T-helper 1 cell (primary cell): ENCODE measurements at places on chromosomes 2 and 18.

DNA sequence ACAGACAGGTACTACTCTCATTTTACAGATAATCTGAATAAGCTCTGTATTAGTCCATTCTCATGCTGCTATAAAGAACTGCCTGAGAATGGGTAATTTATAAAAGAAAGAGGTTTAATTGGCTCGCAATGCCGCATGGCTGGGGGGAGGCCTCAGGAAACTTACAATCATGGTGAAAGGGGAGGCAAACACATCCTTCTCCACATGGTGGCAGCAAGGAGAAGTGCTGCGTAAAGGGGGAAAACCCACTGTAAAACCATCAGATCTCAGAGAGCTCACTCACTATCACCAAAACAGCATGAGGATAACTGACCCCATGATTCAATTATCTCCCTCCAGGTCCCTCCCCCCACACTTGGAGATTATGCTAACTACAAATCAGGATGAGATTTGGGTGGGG is 254.4 kb downstream of the KCNE4 start:
- DNase-seq: no peak

DNA sequence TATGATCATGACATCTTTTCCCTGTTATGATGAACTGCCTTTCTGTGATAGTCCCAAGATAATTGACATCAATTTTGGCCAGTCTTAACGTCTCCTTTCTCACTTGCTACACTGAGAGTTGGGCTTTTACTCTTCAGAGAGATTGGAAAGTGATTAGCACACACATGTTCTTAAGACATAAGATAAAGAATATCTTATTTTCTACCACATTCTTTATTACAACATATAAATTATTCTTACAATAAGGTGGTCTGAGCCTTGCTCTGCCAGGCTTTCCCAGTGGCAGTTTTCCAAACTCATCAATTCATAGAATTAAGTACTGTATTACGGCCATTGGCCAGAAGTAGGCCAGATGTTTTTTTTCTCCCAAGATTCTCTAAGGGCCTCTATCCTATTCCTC is 5.7 kb upstream of the DSC3 start:
- DNase-seq: no peak

- no peak for DNase-seq
These were observed 202.4 kb downstream of the ARL6IP6 start for GRCh38 chr2:152920846-152921245.

DNA sequence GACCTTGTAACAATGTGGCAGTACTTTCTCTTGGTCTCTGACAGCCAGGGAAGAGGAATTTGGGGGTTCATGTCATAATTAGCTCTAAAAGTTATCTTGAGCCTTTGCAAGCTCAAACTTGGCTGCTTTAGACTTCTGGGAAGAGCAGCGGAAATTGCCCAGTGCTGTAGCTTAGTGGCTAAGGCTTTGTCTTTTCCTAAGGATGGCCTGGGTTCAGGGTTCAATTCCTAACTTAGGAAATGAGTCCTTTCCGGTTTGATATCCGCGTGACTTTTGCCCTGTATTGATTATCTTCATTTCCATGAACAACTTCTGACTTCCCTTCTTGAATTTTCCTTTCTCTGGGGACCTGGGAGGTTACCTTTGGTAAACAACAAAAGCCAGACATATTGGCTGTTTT is 961.0 kb downstream of the CNTNAP5 start:
- DNase-seq: no peak

DNA sequence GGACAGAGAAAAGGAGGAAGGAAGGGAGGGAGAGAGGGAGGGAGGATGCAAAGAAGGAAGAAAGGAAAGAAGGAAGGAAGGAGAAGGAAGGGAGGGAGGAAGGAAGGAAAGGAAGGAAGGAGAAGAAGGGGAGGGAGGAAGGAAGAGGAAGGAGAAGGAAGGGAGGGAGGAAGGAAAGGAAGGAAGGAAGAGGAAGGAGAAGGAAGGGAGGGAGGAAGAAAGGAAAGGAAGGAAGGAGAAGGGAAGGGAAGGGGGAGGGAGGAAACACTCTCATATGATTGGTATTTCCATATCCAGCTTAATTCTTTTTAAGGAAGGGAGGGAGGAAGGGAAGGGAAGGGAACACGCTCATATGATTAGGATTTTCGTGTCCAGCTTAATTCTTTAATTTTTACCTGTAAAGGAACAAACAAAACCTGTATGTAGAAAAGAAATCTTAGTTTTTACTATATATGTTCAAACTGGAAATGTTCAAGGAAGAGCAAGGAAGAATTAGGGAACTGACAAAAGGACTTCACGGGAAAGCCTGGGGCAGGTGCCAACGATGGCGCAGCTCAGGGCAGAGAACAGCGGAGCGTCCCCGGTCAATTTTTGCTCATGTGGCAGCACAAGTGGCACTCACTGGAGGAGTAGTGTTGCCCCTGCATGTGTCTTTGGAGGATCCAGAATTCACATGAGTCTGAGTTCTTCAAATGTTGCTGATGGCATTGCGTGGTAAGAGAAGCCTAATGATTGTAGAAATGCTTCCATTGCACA is 228.6 kb downstream of the ZNF516 start:
- DNase-seq: no peak

GRCh38 chr18:55286257-55286825 is 301.7 kb downstream of the TCF4 start:
- DNase-seq: no peak

- DNase-seq: no peak
These were observed 36.5 kb downstream of the POLR1A start for GRCh38 chr2:86069091-86069685.

- peak; percentile 44 for DNase-seq
These were observed 401.2 kb downstream of the GALR1 start for GRCh38 chr18:77650799-77651385.

DNA sequence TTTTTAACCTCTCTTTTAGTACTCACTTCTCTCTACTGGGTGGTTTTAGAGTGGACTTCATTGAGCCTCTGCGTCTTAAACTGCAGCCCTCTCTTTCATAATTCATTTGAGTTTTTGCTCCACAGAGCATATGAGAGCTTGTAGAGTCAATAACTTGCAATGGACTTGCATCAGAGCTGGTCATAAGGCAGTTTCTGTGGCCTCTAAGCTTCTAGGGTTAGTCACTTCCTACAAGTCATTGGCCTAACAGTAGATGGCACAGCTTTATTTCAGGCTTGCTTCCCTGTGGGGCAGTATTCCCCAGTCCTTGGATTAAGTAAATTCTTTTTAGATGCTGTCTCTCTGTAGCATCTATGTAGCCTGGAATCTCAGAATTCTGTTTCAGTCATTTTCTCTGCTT is 1435.7 kb downstream of the LRP1B start:
- DNase-seq: no peak

DNA sequence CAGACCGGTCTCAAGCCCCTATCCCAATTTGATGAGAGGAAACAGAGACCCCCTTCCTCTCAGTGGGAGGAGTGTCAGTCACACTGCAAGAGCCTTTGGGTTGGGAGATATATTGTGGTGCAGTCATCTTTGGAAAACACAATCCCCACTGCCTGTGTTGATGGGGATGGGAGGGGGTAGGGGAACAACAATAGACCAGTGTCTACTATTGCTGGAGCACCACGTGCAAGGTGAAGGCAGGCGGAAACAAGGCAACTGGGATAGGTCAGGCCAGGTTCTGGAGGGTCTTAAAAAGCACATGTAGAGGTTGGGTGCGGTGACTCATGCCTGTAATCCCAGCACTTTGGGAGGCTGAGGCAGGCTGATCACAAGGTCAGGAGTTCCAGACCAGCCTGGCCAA is 127.9 kb downstream of the ZFP36L2 start:
- DNase-seq: no peak

DNA sequence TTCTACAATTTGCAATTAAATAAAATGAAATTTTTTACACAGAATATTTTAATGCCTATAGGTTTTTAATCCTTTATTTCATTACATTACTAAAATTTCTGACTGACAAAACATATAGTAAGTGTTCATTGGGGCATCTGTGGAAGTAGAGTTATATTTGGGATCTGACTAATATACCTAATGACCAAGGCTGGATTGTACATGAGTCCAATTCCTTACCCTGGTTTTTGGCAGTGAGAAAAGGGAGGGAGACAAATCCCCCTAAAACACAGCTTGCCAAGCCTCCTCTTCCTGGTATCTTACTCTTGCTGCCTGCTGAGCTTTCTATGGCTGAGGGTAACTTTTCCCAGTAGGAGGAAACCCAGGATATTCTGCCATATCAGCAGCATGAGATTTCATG is 149.4 kb upstream of the CDH20 start:
- no peak for DNase-seq

DNA sequence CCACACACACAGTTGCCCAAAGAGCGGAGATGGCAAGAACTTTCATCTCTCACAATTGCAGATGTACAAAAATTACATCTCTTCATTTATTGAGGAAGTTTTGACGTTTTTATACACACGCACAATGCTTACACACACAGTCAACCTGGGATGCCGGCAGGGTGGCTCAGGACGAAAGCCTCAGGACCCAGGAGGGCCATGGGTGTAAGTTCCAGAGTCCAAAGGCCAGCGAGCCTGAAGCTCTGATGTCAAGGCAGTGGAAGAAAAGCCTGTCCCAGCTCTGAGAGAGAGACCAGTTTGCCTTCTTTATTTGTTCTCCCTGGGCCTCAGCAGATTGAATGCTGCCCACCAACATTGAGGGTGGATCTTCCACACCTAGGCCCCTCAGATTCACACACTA is 10.1 kb downstream of the AMER3 start:
- no peak for DNase-seq

DNA sequence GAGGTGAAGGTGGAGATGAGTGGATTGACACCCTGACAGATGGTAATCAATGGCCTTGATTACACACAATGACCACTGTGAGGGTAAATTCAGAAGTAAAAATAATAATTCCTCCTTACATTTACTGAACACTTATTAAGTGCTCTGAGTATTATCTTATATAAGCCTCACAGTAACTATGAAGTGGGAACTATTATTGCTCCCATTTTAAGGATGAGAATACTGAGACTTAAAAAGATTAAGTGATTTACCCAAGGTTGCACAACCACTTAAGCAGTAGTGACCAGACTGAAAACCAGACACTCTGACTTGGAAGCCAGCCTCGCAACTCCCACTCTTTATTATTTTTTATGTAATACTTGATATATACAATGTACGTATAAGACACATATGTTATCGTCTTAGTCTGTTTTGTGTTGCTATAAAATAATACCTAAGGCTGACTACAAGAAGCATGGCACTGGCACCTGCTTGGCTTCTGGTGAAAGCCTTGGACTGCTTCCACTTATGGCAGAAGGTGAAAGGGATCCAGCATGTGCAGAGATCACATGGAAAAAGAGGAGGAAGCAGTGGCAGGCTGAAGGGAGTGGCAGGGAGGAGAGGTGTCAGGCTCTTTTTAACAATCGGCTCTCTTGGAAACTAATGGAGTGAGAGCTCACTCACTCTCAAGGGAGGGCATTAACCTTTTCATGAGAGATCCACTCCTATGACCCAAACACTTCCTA is 41.5 kb upstream of the C1D start:
- DNase-seq: no peak

DNA sequence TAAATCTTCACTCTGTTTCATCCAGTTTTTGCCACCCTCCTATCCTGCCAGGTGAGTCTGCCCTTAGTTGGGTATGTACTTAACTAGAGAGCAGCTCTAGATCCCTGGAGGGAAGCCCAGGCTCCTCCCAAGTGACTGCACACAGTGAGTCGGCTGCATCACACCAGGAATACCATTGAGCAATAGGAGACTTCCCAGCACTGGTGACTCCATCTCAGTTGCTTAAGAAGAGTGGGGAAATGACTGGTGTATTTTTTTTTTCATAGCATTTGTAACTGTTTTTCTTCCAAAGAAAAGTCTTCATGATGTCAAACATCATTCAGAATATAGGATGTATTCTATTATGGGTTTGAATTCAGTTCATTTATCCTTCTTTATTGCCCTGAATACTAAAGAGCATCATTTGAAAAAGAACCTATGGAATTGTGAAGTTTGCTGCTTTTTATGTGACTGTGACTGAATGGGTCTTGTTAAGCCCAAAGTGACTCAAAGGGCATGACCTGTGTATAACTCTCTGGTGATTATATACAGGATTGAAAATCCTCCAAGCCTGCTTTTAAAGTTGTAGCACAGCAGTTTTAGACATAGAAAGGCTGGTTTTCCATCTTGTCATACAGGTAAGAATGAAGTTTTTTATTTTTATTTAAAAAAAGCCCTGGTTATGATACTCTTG is 84.3 kb downstream of the MAP3K20 start:
- DNase-seq: no peak

DNA sequence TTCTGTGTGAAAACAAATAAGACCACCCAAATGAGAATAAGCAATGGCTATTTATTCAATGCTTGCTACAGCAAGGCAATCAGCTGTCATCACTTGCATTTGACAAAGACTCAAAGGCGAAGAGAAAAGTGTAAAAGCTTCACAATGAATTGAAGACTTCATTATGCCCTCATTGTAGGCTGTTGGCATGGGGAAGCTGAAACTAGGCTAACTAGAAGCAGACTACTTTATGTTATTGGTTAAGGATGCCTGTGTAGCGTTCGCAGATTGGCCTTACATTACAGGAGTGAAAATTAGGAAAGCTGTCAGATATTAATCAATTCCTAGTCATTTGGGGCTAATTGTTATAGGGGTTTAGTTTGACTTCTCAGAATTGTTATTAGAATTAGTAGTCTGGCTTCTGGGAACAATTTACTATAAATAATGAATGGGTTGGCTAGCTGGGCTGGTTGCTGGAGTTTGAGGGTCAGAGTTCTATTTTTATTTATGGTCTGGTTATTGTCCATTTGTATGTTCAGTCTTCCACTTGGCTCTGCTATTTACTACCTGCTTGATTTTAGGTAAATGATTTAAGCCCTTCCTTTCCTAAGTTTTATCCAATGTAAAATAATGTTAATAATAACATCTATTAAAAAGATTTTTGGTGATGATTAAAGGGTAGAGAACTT is 437.2 kb upstream of the SYT4 start:
- DNase-seq: no peak

DNA sequence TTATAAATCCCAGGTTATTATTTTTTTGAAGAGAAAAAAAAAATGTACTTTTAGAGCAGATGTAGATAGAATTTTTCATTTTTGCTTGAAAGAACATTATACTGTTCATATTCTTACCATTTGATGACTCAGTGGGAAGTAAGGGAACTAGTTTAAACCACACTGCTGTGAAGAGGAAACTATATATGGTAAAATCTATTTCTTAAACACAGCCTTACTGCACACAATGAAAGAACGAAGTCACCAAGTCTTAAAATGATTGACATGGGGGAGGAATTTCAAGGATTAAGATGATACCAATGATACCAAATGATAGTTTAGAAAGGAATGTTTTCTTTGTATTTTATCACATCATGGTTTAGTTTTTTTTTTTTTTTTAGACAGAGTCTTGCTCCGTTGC is 5.0 kb downstream of the ACTR2 start:
- DNase-seq: peak; percentile 47

GRCh38 chr2:150441784-150442183 is 45.7 kb downstream of the RND3 start:
- no peak for DNase-seq

GRCh38 chr2:219728991-219729487 is 101.6 kb downstream of the SLC4A3 start:
- DNase-seq: no peak

- DNase-seq: no peak
These were observed 2.4 kb downstream of the GAREM1 start for GRCh38 chr18:32468147-32468845.

- DNase-seq: no peak
These were observed 5.7 kb downstream of the TCF4 start for GRCh38 chr18:55582325-55582724.
